Activated T-cell treated with anti-CD3 and anti-CD28 coated beads, Interleukin-2, amount 50 U/mL, for 72 hours (primary cell): ENCODE measurements at places on chromosomes 12 and 14. TPM values are rescaled to one million over a fixed set of nuclear protein-coding genes. Genes with fewer than 3 reads are reported as not detected.

- DNase-seq: no peak
These were observed 42.2 kb upstream of the MBIP start for GRCh38 chr14:36362648-36363047.

GRCh38 chr12:27703720-27704452 is 6.7 kb upstream of the MRPS35 start:
- peak; percentile 82 for DNase-seq

- no peak for DNase-seq
These were observed 36.4 kb upstream of the GARIN6 start for GRCh38 chr12:99611117-99611516.

DNA sequence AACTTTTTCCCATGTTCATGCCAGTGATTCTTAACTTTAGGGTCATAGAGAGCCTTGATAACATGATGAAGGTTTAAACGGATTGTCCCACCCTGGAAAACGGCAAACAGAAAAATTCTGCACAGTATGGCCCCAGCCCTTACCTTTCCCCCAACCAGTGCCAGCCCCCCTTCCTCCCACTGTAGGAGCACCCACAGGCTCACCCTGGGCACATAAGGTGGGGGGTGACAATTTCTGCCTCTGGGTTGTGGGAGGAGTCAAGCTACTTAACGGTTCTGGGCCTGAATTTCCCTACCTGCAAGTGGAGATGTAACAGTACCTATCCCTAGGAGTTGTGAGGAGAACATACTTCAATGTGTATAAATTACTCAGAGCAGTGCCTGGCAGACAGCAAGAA is 18.0 kb downstream of the XRCC3 start:
- no peak for DNase-seq

DHRS4L2 gene
- total RNA-seq: 24.7 TPM

DNA sequence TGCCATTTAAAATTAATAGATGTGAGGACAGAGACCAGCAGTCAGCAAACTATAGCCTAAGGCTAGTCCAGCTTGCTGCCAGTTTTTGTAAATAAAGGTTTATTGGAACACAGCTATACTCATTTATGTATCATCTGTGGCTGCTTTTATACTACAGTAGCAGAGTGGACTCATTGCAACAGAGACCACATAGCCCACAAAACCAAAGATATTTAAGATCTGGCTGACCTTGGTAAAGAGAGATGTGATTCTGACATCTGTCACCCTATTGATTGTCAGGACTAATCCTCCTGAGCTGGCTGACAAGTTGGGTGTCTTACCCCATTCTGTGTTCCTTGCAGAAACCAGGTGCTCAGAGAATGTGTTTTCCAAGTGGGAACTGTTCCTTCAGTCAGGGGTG is 99.9 kb downstream of the BEGAIN start:
- no peak for DNase-seq

GRCh38 chr12:107632246-107632645 is 53.4 kb upstream of the PWP1 start:
- no peak for DNase-seq

GRCh38 chr14:100304825-100305323 is 1.4 kb downstream of the SLC25A29 start:
- DNase-seq: no peak

ERP27 gene
- total RNA-seq: 3.8 TPM

GRCh38 chr14:63897721-63898163 is 44.9 kb downstream of the SYNE2 start:
- DNase-seq: no peak

AKAP3 gene
- total RNA-seq: 5.4 TPM

GRCh38 chr12:80056232-80056631 is 43.1 kb upstream of the OTOGL start:
- DNase-seq: no peak

CD163L1 gene
- total RNA-seq: not detected

CCDC177 gene
- not detected for total RNA-seq
